ENCODE measurements at places on chromosomes 11 and 22.
A peak's percentile ranks its signal among the peaks of the same experiment; 100 is the strongest.

DNA sequence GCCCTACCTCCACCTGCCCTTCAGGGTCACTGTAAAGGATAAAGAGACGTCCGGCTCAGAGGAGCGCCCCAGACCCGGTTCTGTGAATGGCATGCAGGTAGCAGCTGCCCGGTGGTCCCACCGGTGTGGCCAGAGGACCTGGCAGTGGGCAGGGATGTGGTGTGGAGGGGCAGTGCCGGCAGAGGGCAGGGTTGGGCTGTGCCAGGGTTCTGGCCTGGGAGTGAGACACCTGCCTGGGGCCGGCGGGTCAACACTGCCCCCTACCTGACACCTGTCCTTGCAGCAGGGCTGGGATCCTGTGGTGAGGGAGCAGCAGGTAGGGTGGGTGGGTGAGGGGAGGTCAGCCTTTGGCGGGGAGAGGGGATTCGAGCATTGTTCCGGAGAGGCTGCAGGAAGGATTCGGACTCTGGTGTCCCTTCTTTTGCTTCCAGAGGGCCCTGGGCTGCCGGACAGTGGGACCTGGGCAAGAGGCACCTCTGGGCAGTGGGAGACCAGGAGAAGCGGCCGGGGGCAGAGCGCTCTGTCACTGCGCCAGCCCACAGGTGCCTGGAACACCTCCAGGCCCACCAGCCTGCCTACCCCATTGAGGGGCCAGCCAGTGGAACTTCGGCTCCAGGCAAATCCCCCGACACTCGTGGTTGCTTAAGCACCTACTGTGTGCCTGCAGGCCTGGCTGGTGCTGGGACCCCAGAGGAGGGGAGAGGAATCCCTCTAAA is 1.6 kb upstream of the PHLDA2 start:
- DNase-seq: peak; percentile 31

- DNase-seq: peak; percentile 25
These were observed 33.9 kb downstream of the LMO2 start for GRCh38 chr11:33857933-33858371.

DNA sequence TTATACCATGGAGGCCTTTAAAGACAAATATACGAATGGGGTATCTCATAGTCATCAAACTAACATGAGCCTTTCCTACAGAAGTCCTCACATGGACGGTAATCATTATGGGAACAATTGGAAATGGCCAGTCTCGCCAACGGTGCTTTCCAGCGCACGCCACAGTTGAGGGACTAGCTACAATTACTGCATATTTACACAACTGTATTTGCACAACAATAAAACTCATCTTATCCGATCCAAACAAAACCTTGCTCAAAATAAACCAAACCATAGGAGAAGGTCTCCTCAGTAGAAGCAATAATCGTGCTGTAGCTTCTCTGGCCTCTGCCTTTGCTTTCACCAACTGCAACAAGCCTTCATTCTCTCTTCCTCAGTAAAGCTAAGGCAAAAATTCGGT is 5.9 kb downstream of the CADM1 start:
- no peak for DNase-seq

DNA sequence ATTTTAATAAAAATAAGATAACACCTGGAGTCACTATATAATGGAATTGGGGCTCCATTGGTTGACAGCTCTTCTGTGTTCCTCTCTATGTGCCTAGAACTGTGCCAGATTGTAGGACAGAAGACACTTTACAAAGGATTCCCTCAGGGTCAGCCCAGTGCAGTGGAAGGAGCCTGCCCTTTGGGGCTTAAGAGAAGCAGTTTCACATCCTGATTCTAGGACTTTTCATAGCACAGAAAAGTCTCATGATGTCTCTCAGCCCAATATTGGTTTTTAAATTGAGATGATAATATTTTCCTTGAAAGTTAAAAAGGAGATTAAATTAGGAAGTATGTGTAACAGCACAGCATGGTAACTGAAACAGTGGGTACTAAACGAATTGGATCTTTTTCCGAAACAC is 7.1 kb downstream of the PLAAT4 start:
- DNase-seq: no peak

- DNase-seq: no peak
These were observed 144.4 kb downstream of the GRIA4 start for GRCh38 chr11:105754260-105754659.

DNA sequence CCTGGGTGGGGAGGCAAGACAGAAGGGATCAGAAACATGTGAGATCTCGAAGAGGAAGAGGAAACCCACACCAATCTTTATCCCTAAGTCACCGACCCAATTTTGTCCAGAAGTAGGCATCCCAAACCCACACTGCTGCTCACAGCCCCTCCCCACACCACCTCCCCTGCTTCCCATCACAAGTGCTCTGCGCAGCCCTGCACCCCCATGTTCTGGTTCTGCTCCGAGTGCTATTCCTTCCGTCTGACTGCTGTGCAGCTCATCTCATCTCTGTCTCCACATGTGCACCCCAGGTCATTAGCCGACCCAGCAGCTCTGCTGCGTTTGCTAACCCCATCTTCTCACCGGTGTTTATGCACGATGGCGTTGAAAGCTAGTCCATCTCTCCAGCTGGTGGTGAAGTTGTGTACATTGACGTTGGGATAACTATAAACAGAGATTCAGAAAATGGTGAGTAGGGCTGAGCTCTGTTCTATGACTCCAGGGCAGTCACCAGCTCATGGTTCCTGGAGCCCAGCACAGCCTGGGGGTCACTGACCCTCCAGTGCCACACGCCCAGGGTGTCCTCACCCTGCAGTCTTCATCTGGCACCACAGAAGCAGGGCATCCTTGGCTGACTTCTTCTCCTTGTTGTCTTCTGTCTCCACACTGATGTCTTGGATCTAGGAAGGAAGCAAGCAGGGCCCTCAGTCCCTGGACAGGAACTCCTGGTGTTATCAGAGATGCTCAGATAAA is 15.1 kb downstream of the SPTBN2 start:
- no peak for DNase-seq

GRCh38 chr11:117977029-117977428 is 9.2 kb upstream of the IL10RA start:
- no peak for DNase-seq

GRCh38 chr11:29368126-29368525 is 648.7 kb downstream of the KCNA4 start:
- no peak for DNase-seq

- DNase-seq: no peak
These were observed 148.6 kb downstream of the NXPE2 start for GRCh38 chr11:114826910-114827442.

DNA sequence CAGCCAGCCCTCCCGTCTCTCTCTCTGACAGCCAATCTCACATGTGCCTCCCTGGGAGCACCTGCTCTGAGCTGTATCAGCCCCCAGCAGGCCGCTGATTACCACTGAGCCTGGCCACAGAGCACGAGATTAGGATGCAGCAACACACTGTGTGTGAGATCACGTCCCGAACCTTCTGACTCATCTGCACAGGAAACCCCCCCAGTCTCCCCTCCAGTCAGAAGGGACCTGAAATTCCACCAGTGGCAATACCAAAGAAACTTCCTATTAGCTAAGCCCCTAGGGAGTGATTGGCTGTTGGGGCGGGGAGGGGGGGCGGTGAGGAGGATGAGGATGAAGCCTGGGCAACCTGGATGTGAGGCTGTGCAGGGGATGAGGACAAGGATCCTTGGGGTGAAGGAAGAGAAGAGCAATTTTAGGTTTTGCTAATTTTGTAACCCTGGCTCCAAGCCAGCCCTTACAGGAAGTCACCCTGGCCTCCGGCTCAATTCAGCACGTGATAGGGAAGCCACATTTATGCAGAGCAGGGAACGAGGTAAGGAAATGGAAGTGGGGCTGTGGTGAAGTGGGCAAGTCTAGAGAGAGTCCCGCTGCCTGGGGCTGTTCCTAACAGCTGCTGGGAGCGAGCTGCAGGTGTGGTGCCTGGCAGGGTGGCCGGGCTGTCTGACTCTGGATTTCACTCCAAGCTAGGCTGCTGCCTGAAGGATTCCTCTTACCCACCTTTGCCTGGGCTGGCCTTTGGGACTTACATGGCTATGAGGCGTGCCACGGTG is 1.9 kb downstream of the SLC43A3 start:
- DNase-seq: peak; percentile 67

DNA sequence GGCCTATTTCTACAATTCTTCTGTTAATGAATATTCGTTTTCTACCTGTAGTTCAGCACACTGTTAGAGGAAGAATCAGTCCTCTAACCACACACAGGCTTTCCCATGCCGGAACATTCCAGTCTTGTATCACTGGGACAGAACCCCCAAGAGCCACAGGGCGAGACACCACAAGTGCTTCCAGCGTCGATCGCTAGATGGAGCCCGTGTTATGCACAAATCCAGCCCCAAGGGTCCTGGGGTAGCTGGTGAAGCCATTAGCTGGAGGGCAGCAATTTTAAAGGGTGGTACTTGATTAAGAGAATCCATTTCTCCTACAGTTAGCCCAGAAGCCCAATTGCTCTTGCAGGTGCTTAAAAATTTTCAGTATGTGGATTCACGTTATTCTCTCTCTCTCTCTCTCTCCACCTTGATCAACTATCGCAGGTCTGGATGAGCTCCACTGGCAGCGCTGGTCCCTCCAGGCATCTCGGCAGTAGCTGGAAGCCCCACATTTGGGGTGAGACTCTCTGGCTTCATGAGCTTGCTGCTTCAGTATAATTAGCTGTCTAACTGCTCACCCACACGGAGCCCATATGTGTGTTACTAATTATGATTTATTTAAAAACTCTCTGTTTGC is 148.2 kb upstream of the SNX19 start:
- no peak for DNase-seq

Measured in activated T-helper 1 cell treated with Interleukin-2 at 50 U/mL for 16 hours (primary cell).